Activated gamma-delta T cell treated with Interleukin-2 at 50 U/mL for 16 hours (primary cell): ENCODE measurements at places on chromosomes 6 and 20.

DNA sequence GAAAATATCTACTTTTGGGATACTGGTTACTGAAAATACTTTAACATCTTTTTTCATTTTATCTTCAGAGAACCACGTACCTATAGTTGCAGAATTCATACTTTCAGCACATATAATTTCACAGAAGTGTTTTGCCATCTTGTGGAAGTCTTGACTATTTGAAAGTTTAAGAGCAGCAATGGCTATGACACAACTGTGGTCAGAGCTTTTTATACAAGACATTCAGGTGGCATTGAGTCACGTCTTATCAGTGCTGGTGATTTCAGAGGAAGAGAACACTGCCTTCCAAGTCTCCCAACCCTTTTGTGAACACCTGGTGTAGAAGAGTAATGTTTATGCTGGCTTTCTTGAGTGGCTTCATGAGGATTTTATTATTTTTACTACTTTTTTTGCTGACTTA is 171.6 kb downstream of the ARID1B start:
- no peak for DNase-seq

DNA sequence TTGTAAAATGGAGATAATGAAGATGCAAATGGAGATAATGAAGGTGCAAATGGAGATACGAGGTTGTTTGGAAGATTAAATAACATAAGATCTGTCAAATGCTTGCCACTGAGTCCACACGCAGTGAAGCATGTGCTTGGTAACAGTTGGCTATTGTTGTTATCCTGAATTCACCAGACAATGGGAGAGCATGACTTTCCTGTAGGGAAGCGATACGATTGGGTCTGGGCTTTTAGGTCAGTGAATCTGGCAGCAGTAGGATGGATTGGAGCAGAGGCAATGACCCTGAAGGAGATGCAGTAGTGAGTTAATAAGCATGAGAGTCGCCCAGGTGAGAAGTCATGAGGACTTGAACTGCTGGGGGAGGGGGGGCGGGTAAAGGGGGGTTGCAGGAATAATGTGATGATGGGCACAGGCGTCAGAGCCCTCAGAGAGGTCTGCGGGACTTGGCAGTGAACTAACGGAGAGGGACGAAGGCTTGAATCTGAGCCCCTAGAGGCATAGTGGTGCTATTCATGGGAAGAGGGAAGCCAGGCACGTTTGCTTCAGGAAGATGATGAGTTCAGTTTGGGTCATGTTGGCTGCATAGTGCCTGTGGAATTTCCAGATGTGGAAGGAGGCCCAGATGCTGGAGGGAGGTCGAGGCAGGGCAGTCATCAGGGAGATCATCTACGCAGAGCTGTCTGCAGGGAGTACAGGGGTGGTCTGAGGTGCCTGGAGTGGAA is 55.4 kb downstream of the ZDHHC14 start:
- no peak for DNase-seq

DNA sequence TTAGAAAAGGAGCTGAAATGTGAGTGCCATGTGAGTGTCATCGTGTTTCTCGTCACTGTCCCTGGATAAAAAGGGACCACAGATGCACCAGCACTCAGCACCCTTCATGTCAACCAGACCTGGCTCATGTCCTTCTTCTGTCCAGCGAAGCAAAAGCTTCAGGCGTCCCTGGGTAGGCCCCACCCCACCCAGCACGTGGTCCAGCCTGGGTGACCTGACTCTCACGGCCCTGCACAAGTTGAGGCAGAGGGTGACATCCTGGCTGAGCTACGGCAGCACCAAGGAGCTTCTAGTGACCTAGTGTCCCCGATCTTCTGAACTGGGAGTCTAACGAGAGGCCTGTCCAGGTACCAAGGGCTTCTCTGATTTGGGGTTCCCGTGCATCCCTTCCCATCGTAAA is 37.8 kb downstream of the PSMG4 start:
- no peak for DNase-seq

DNA sequence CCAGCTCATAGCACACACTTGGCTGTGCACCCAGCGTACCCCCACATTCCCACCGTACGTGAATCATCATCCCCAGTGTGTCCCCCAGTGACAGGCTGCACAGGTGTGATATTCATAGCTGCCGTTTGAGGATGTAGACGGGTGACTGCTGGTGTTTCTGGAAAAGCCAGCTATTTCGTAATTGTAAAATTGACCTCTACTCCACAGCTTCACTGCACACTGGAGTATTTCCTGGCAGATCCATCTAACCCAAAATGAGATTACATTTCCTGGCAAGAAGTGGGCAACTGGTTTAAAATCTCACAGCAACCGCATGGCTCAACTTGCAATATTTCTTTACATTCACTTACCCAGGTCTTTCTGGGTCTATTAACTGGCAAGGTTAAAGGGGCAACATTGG is 30.3 kb downstream of the CD83 start:
- DNase-seq, result no peak

DNA sequence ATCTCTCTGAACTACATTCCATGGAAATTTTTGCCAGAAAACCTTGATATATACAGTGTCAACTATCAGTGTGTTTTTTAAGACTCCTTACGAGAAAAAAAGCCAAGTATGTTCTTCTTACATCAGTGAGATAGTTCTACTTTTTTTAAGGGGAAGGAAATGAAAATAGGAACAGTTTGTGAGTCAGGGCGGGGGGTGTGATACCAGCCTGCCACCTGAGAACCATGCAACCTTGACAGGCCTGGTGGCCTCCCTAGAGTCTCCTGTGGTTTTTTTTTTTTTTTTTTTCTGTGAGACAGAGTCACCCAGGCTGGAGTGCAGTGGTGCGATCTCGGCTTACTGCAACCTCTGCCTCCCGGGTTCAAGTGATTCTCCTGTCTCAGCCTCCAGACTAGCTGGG is 96.3 kb upstream of the GCM1 start:
- no peak for DNase-seq
